B cell (primary cell): ENCODE measurements at places on chromosomes 2 and 18. TPM values are rescaled to one million over a fixed set of nuclear protein-coding genes. Genes with fewer than 3 reads are reported as not detected.

- DNase-seq, result no peak
Observed at GRCh38 chr18:31270578-31270977, 47.4 kb upstream of the DSG1 start.

DNA sequence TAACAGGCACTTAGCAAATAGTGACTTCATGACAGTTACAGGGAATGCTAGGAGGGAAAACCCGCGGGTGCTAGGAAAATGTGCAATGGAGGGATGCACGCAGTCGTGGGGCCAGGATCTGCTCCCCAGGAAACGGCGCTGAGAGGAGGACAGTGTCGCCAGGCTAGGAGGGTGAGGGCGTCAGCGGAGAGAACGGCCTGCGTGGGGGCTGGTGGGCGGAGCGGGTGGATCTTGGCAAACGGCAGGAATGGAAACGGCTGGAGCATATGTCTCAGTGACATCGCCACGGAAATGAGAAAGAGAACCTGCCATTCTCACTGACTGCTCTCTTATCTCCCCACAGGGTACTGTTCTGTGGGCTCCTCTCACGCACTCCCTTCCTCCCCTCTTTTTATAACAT, 478.5 kb upstream of the ID2 start:
- no peak for DNase-seq

CYRIA gene
- total RNA-seq, result 58.8 and 59.0 TPM in 2 replicates

DNA sequence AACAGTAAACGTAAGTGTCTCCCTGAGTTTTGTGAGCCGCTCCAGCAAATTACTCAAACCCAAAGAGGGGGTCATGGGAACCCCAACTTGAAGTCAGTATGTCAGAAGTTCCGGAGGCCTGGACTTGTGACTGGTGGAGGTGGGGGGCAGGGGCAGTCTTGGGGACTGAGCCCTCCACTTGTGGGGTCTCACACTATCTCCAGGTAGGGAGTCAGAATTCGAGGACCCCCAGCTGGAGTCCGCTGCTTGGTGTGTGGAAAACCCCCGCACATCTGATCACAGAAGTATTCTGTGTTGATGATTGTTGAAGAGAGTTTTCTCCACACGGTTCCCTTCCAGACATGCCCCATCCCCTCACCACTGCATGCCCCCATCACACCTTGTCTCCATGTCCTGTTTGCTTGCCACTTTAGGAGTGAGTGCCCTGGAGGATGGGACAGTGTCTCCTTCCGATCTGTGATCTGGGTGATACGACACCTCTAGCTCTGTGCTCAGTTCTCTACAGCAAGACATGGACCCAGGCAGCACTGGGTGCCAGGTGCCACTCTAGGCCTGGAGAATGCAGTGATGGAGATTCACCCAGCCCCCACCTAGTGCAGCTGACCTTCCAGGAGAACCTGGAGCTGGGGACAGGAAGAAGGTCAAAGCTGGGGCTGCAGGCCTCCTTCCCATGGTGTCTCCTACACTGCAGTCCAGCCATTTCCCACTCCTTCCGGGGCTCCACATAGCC, 85.6 kb downstream of the TFCP2L1 start:
- no peak for DNase-seq

- DNase-seq, result no peak
Observed at GRCh38 chr2:176134035-176134434, 4.5 kb downstream of the HOXD8 start.

SNORC gene
- total RNA-seq, result 0.94 and 2.2 TPM in 2 replicates

CNGA3 gene
- total RNA-seq, result not detected in 2 replicates

- no peak for DNase-seq
Observed at GRCh38 chr2:19329445-19329844, 29.0 kb downstream of the OSR1 start.

DNA sequence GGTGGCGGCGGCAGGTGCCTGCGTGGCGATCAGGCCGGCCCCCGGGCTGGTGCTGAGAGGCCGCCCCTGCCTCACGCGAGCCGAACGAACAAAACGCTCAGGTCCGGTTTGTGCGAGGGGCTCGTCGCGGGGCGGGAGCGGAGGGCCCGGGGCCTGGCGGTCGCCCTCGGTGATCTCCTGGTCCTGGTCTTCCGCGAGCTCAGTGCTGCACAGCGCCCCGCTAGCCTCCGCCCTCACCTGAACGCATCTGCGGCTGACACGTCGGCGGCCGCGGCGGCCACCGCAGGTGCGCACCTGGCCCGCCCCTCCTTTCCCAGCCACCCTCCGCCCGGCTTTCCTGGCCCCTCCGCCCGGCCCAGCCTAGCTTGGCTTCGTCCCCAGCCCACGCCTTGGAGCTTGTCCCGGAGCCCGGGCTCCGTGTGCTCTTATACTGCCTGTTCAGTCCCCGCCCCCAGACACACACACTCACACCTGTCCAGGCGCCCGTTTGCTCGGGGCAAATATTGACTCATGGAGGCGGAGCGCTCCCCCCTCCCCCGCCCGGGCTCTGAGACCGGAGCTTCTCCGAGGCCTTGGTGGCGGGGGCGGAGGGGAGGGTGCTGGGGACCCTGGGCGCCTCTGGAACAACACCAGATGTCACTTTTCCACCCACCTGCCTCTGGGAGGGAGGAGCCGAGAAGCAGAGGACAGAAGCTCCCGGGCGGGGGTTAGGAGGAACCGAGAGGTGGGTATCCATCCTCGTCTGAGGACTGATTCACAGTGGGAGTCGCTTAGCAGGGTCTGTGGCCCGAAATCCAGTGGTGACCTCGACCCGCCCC, 8.6 kb upstream of the CRYBA2 start:
- DNase-seq, result peak; percentile 49

GRCh38 chr2:240775905-240776304, 44.1 kb downstream of the KIF1A start:
- DNase-seq, result no peak

DNA sequence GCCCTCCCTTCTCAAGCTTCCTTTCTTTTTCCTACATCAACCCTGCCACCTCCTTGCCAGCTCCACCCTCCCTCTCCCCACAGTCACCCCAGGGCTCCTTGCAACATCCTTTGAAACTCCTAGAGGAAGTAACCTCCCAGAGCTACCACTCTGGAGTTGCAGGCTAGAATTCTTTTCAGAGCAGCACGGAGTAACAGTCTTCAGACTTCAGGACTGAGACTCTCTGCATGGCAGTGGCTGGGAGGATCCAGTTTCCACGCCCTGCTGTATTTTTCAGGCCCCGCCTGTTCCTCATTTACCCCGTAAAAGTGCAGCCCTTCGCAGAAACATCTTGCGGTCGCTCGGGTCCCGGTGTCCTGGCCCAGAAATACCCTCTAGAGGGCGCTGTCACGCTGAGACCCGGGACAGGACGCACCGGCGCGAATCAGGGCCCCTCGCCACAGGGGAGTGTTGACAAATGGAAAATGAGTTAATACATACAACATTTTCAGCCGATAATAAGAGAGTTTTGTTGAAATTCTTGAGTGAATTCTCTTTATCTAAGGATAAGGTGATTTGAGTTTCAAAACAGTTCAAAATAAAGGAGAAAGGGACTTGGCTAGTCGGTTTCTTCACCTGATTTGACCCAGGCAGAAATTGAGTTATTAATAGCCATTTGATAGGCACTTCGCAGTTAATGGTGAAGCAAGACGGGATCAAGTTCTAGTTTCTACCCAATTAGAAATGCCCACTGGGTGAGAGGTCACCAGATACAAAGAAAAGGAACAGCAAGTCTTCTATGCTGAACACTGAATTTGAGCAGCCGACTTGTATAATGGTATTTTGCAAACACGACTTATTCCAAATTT, 18.5 kb upstream of the NTSR2 start:
- peak; percentile 89 for DNase-seq

DNA sequence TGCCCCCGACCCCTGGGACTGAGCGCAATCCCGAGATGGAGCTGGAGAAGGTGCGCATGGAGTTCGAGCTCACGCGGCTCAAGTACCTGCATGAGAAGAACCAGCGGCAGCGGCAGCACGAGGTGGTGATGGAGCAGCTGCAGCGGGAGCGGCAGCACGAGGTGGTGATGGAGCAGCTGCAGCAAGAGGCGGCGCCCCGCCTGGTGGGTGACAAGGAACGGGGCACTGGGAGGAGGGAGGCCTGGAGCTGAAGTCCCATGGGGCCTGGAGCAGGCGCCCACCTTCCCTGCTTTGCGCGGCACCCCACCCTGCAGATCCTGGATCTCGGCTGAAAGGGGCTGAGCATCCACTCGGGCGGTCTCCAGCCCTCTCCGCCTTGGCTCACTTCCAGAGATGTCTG, 1.2 kb downstream of the TMEM247 start:
- DNase-seq, result no peak

DNA sequence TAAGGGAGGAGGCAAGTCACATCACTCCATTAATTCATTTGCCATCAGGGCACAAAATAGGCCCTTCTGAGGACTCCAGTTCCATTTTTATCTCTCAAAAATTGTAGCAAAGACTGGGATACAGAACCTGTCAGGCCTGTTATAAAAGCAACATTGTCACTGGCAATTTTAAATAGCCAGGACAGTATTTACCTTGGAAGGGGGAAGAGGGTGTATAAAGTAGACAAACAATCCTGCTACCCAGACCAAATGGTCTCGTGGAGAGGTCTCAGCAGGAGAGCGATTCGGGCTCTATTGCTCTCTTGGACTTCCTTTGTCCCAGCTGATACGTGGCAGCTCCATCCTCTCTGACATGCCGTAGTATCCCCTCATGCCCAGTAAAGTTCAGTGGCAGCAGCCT, 740.3 kb upstream of the HS6ST1 start:
- no peak for DNase-seq

DNA sequence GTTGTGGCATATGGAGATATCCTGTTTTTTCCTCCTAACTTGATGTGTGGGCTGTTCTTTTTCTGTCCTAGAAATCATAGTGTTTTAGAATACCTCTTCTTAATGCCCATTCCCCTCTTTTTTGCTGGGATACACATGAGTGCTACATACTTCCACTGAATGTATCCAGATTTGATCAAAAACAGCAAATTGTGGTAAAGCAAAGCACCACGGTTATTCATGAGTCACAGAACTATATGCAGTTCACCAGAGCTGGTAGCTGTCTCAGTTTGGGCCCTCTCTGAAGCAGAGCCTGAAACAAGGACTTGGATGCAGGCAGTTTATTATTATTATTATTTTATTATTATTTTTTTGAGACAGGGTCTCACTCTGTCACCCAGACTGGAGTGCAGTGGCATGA, 69.9 kb upstream of the CTLA4 start:
- no peak for DNase-seq

- DNase-seq, result no peak
Observed at GRCh38 chr2:160224060-160224459, 24.0 kb upstream of the ITGB6 start.

FAM124B gene
- total RNA-seq, result 0.34 TPM in 1 of 2 replicates, not detected in the other

TAF4B gene
- 15.6 and 16.1 TPM in 2 replicates for total RNA-seq

- DNase-seq, result no peak
Observed at GRCh38 chr2:30487603-30488002, 40.6 kb downstream of the LCLAT1 start.

REEP1 gene
- total RNA-seq, result not detected in 2 replicates

NBAS gene
- 37.3 and 37.7 TPM in 2 replicates for total RNA-seq

LRRC30 gene
- not detected in 2 replicates for total RNA-seq

- DNase-seq, result no peak
Observed at GRCh38 chr2:37637190-37637860, 34.1 kb downstream of the CDC42EP3 start.

DNA sequence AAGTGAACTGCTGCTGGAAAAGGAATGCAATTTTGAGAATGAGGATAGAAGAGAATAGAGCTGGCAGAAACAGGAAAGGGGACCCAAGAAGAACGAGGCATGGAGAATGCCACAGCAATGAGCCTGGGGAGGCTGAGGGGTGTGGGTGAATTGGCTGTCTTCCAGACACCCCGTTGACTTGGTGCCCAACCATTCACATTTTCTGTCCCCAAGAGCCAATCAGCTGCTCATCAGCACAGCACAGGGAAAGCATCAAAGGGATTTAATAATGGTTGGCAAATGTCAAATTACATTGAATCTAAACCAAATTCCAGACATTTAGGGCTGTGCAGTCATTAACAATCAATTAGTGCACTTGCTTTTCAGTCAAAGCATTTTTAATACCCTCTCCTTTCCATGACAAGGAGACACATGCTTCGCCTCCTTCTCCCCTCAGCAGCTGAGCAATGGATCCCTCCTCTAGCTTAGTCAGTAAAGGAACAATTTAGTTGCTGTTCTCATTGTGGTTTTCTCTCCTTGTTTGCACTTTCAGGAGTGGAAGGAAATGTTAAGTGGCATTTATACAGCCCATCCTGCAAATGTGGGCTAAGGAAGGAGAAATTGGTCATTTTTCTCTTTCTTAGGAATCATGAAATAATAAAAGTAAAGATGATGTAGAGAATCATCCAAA, 98.8 kb downstream of the KLF7 start:
- no peak for DNase-seq

DNA sequence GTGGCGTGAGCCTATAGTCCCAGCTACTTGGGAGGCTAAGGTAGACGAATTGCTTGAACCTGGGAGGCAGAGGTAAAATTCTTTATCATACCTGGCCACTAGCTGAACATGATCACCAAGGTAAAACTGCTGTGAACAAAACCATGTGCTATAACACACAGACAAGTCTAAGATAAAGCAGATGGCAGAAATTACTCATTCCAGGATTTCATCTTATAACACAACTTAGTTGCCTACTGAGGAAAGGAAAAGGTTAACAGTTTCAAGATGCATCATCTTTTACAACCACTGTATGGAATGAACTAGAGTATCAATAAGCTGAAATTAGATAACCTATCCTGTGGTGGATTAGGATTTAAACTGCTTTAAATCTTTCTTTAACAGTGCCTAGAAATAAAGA, 8.3 kb downstream of the ARL5A start:
- no peak for DNase-seq

GRCh38 chr2:163637871-163638270, 97.9 kb downstream of the FIGN start:
- no peak for DNase-seq

IMMT gene
- total RNA-seq, result 63.5 and 66.0 TPM in 2 replicates

GRCh38 chr18:8769509-8770095, 64.2 kb downstream of the MTCL1 start:
- no peak for DNase-seq

- DNase-seq, result no peak
Observed at GRCh38 chr2:137185378-137186078, 420.2 kb downstream of the THSD7B start.

GRCh38 chr2:204312105-204312504, 233.2 kb upstream of the PARD3B start:
- no peak for DNase-seq

GRCh38 chr2:149873936-149874335, 286.4 kb upstream of the MMADHC start:
- DNase-seq, result no peak

DNA sequence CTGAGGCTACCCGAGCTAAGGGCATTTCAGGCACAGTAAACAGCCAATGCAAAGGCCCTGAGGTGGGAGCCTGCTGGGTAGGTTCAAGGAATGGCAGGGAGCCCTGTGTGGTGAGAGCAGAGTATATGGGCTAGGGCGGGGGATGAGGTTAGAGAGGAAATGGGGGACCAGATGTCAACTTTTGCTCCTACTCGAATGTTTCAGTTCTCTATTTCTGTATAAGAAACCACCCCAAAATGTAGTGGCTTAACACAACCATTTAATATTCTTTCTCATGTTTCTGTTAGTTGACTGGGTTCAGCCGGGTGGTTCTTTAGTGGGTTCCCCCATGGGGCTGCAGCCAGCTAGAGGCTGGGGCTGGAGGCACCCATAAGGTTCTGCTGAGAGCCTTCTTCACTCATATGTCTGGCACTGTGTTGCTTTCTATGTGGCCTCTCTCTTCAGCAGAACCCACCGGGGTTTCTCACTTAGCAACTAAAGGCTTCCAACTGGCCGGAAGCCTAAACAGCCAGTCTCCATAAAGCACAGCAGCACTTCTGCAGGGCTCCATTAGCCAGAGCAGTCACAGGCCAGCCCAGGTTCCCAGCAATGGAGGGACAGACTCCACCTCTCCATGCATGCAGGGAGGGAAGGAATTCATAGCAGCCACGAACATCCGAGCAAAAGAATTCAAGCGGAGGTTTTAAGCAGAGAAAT, 5.6 kb upstream of the ATOH8 start:
- DNase-seq, result peak; percentile 54
